ENCODE measurements at places on chromosomes 6 and 20.

- no peak for ATAC-seq
Measured at GRCh38 chr20:21106171-21107017, at the start of gene LINC00237. Gene LINC00237, minus strand, starts transcription at chr20:21106358.

DNA sequence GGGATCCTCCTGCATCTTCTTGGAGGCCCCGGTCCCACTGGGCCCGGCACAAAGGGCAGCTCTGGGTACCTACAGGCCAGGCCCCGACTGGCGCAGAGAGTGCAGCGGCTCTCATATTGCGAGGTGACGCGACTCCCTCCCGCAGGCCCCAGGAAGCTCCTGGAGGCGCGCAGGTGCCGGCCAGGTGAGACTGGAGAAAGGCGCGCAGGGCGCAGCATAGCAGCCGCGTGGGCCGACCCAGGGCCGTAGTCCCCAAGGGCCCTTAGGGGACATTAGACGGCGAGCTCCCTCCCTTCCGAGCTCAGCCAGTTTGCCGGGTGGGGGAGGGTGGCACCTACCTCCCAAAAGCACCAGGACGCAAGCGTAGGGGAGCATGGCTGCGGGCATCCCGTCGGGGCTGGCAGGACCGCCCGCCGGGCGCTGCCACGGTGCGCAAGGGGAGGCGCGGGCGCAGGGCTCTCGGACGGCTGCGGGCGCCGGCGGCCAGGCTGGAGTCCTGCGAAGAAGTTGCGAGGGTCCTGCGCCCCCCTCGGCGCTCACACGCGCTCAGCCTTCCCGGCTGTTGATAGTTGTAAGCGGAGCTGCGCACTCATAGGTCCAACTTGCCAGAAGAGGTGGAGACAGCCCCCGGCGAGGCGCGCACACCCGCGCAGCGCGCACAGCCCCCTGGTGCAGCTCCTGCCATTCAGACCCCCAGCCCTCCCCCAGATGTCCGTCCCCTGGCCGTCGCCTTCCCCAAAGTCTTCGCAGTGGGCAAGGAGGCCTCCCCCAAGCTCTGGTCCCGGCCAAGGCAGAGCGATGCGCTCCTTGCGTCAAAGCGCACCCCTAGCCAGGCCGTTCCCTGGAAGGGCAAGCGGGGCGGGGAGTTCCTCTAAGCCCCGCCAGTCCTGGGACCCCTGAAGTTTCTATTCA lies 622 bp downstream of the APCDD1L start:
- ATAC-seq, result no peak

DNA sequence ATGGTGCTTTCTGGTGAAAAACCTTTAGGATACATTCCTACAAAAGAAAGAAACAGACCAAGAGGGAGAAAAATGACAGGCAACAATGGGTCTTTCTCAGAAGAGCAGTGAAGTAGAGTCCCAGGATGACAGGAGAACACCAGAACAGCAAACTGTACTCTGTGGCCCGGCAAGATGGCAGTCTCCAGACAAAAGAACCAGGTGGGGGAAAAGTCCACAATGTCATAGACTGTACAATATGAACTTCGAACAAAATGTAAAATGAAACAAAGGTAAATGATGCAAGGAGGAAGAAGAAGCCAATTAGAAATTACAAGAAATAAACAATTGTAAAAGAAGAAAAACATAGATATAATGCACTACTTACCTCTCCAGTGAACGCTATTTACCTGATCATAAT lies 23.2 kb upstream of the HSF2 start:
- ATAC-seq, result no peak

DNA sequence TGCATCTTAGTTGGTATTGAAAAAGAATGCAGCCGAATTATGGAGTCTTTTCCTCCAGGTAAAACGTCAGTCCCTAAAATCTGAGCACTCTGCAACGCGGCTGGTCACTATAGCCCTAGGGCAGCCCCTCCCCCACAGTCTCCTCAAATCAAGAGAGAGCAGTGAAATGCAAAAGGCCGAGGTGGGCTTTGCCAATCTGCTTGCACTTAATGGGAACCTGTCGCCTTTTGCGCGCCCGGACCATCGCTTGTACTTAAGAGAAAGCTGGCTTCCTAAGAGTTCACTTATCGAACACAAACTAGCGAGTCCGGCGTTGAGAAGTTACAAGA lies 447 bp downstream of the MCM3 start:
- ATAC-seq, result no peak

DNA sequence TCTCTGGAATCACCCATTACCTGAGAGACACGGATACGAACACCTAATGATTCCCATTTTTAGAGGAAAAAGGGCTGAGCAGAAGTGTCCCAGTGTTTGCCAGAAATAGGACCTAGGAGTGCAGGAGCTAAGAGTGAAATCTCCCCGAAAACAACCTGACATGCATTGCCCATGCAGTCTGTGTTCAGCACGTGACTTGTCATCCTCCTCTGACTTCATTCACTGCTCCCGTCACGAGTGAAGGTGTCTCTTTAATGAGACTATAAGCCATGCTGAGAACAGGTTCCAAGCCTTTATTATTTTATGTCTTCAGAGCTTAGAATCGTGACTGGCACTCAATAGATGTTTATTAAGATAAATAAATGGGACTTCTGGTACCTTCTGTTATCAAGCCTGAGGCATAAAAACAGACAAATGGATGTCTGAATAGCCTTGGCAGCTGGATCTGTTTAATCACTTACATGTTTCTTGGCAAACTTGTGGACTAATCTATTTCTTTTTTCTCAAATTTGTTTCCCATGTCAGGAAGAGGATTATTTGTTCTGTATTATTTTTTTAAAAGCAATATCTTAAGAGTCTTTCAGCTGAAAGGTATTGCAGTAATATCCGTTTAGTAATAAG lies 3.7 kb upstream of the MLIP start:
- no peak for ATAC-seq

DNA sequence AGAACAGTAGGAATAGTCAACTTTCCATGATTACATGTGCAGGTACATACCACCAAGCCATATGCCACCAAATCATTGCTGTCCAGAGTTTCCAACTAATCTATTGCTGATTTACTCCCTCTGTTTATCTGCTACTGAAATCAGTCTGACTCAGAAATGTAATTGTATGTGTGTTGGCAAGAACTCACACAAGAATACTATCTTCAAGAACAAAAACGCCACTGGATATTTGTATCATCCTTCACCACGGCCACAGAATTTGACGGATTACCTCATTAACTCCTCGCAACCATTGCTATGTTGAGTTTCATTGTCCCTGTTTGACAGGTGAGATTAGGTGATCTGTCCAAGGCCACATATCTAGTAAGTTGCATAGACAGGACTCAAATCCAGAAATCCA lies 159.2 kb downstream of the GMPR start:
- ATAC-seq, result peak; percentile 49

- no peak for ATAC-seq
Measured at GRCh38 chr20:36802326-36803222, 29.0 kb upstream of the DSN1 start.

- ATAC-seq, result peak; percentile 63
Measured at GRCh38 chr6:57021086-57021720, 25.3 kb upstream of the KIAA1586 start.

- no peak for ATAC-seq
Measured at GRCh38 chr6:105259913-105260889, 80.4 kb upstream of the POPDC3 start.

- ATAC-seq, result no peak
Measured at GRCh38 chr6:113842165-113842564, 15.0 kb upstream of the MARCKS start.

- no peak for ATAC-seq
Measured at GRCh38 chr6:104325341-104326172, 534.2 kb downstream of the HACE1 start.

DNA sequence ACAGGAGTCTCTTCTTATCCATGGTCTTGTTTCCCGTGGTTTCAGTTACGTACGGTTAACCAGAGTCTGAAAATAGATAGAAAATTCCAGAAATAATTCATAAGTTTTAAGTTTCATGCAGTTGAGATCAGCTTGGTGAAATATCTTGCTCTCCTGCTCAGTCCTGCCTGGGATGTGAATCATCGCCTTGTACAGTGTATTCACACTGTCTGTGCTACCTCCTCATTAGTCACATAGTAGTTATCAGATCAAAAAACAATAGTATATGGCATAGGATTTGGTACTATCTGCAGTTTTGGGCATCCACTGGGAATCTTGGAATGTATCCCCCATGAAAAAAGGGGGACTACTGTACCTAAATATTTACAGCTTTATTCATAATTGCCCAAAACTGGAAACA lies 22.7 kb upstream of the MOCS1 start:
- ATAC-seq, result no peak

- no peak for ATAC-seq
Measured at GRCh38 chr20:36094497-36094896, 60.0 kb upstream of the EPB41L1 start.

- no peak for ATAC-seq
Measured at GRCh38 chr20:5309971-5310370, 6.8 kb downstream of the PROKR2 start.

GRCh38 chr6:14818422-14818884 lies 427.4 kb upstream of the JARID2 start:
- ATAC-seq, result no peak

DNA sequence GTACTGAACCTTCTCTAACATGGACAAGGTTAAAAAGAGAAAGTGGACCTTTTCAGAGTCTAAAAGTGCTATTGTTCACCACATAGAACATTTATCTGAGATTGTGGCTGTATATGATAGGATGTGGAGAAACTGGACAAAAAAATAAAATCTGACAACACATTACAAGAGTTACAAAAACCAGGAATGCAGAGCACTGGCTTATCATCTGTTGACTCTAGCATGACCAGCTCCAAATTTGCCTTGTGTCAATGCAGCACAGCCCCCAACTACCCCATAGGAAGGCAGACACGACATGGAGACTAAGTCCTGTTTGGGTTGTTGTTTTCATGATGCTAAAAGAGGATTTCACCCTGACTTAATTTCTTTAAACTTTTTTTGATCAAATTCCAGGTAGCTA lies 436.9 kb upstream of the MARCKS start:
- ATAC-seq, result no peak

DNA sequence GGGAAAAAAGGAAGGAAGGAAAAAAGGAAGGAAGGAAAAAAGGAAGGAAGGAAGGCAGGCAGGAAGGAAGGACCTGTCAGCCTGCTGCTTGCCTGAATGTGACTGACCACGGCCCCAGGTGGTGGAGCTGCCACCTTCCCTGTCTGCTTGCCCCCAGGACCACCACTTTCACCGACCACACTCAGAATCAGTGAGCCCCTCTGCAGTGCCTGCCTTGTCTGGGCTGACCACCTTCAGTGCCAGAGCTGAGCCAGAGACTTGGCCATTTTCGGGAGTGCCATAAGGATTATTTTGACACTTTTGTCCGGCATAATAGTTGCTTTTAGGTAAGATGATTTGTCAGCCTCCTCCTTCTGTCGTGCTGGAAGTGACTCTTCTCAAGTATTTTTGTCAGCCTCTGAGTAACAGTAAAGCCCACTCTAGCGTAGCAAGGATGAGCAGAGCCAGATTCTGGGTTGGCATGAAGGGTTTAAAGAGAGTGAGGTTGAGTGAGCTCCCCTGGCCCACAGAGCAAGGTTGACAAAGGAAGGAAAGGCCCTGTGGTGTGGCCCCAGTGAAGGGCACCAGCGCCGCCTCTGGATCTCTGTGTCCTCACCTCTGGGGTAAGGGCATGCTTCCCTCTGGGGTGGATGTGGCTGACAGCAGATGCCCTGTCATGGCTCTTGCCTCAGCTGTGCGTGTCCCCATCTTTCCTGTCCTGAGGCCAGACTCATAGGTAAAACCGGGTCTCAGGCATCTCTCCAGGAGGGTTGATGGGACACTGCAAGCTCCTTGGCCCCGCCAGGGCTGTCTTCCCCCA lies 214.7 kb upstream of the FOXQ1 start:
- ATAC-seq, result no peak

GRCh38 chr6:137951064-137951597 lies 84.1 kb downstream of the TNFAIP3 start:
- no peak for ATAC-seq

GRCh38 chr6:20377623-20378265 lies 23.9 kb upstream of the E2F3 start:
- ATAC-seq, result no peak

- no peak for ATAC-seq
Measured at GRCh38 chr20:56513161-56514150, 11.1 kb upstream of the FAM209A start.

All from activated T-helper 17 cell treated with anti-CD3 and anti-CD28 coated beads, Interleukin-2, amount 50 U/mL, for 72 hours (primary cell).